ENCODE measurements at places on chromosomes 7 and 10.

GRCh38 chr10:109862041-109862440, 61.3 kb downstream of the XPNPEP1 start:
- DNase-seq = no peak

- DNase-seq = no peak
Observed at GRCh38 chr7:28731092-28731658, 227.0 kb downstream of the TRIL start.

GRCh38 chr10:130218936-130219335, 82.7 kb downstream of the GLRX3 start:
- peak; percentile 47 for DNase-seq

DNA sequence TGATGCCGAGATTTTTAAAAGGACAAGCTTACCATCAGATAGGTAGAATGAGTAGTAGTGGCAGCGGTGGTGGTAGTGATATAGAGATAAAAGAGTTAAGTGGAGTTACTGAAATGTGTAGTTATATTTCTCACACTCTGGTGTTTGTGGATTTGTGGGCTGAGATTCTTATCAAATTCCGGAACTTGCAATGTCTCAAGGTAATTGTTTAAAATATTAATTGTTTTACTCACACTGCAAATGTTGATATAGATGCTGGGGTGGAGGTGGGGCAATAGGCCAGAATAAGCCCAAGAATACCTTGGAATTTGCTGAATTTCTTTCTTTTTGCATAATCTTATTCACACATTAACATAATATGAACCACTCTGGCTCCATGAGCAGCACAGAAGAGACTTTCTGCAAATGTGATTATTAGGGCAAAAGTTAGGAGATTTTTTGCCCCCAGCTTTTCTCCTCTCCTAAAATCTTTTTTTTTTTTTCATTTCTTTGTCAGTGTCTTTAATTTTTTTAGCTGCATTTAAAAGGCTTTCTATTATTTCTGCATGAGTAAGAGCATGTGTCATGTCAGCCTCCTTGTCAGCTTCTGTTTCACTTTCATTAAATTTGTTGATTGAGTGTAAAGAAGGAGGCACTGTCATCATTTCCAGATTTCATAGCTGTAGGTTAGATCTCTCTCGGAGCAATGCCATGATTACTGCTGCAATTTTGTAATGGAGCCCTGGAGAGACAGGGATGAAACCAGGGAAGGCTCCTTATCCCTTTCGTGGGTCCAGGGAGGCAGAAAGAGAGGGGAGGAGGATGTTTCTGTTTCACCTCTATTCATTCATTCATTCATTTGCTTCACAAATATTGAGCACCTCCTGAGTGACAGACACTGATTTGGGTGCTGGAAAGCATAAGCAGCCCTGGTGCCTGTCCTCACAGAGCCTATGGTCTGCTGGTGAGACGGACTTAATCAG, 13.1 kb upstream of the SGMS1 start:
- no peak for DNase-seq

DNA sequence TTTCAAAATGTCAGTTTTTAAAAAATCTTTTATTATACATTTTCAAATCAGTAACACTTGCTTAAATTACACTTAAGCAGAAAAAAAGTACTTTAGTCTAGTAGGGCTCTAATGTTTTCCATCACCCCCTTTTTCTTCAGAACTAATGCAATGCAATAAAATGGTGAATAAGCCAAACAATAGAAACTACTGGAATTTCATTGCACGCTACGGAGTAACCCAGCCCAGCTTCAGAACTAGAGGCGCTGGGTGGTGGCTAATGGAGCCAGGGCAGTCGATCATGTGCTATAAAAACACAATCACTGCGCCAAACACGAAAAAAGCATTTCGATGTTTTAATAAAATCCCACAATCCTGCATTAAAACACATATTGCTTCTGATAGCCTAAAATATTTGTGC, 59.9 kb upstream of the ODAD2 start:
- no peak for DNase-seq

DNA sequence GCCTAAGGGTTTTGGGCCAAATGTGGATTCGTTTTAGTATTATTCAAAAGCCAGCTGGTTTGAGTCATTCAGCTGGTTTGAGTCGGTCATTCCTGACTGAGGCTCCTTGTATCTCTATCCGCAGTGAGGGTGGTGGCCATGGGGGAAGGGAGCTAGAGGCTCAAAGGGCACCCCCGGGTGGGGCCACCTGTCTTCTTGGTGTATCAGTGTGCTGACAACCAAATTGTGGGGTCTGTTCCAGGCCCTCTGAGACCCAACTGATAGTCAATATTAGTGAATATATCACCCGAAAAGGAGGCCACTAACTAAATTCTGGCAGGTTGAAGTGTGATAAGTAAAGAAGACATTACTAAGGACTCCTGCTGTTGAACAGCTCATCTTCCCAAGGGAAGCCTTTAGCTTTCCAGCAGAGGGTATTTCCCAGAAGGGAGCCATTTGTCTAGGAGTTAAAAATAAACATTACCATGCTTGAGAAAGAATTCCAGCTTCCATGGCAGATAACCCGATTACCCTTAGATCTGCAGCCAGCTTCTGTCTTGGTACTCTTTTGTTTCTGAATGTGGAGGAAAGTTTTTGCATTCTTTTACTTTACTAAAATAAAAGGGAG, 29.9 kb upstream of the DDX50 start:
- no peak for DNase-seq

DNA sequence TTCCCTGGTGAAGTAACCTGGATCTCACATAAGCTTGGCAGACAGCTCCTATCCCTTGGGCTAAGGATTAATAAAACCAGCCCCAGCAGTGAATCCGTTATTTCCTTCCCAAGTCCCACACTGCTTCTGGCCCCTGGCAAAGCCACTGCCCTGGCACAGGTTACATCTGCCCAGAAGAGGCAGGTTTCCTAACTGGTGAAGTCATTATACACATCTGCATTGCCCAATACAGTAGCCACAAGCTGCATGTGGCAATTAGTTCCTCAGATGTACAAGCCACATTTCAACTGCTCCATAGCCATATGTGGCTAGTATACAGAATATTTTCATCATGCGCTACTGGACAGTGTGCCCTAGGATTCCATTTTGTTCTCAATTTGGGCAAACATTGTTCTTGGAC, 273.0 kb downstream of the GRM8 start:
- DNase-seq = no peak

DNA sequence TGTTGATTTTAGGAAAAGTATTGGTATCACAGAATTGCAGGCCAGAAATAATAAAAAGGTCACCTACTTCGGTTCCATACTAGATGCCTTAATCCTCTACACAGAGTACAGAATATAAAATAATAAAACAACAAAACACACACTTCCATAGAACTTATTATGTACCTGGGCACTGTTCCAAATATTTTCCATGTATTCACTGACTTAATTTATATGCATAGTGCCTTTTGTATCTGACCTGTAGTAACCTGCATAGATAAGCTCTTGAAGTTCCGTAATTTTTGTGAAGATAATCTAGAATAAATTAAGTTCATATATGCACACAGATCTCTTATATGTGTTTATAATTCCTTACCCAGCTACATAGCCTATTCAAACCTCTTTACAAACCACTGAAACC, 78.3 kb downstream of the RAPGEF5 start:
- DNase-seq = no peak
